ENCODE measurements at places on chromosomes 5 and 9. TPM values are rescaled to one million over a fixed set of nuclear protein-coding genes. Genes with fewer than 3 reads are reported as not detected.

The ANKRD34B gene
- total RNA-seq = 0.31 TPM

The ITGA2 gene
- 5.9 TPM for total RNA-seq

The SLIT3 gene
- total RNA-seq = 4.1 TPM

The WDR31 gene
- total RNA-seq = 2.8 TPM

The C9orf153 gene
- total RNA-seq = 1.3 TPM

The GALT gene
- 70.7 TPM for total RNA-seq

The PCDHGA6 gene
- 29.1 TPM for total RNA-seq

The RASGEF1C gene
- 33.8 TPM for total RNA-seq

The TSSK1B gene
- total RNA-seq = 0.31 TPM

The FCN1 gene
- 0.31 TPM for total RNA-seq

The SOWAHA gene
- 3.1 TPM for total RNA-seq

The LAMC3 gene
- total RNA-seq = 2.2 TPM

The MAMDC2 gene
- 2.5 TPM for total RNA-seq

The NR6A1 gene
- total RNA-seq = 3.4 TPM

The SLC6A19 gene
- total RNA-seq = not detected

The FABP6 gene
- total RNA-seq = 2.8 TPM

All from parietal lobe (tissue), 2 donors.